ENCODE measurements at places on chromosomes 7 and 10. TPM values are rescaled to one million over a fixed set of nuclear protein-coding genes. Genes with fewer than 3 reads are reported as not detected.

DNA sequence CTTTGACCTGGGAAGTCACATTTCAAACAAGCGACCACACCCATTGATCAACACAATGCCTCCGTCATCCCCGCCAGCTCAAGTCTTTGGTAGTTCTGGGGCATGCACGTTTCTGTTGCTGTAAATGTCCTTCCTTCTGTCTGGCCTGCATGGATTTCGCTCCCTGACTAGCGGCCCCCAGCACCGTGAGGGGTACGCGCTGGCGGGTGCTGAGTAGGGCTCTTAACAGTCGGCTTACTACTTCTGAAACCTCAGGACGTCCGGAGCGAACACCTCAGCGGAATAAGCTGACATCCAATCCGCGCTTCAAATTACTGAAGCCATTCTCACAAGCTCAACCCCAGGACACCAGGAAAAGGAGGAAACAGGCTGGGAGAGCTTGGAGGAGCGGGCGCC, 505 bp downstream of the NUDCD3 start:
- peak; percentile 33 for DNase-seq

GRCh38 chr7:26151953-26152781, at the start of gene NFE2L3:
Gene NFE2L3, plus strand, starts transcription at chr7:26152198. Its CDS starts 301 bp downstream, at chr7:26152499.
- DNase-seq, result peak; percentile 73

- no peak for DNase-seq
Observed at GRCh38 chr10:17657103-17657500, 13.2 kb downstream of the STAM start.

DNA sequence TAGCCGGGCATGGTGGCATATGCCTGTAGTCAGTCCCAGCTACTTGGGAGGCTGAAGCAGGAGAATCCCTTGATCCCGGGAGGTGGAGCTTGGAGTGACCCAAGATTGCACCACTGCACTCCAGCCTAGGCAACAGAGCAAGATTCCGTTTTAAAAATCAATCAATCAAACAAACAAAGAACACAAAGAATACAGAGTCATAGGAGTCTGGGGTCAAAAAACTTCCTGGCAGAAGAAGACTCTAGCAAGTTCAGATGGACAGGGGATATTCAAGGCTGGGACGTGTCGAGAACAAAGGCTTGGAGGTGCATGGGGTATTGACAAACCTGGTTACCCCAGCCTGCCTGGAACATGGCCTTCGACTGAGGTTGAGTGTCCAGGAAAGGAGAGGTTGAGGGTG, 228.8 kb upstream of the AGK start:
- DNase-seq, result no peak

CFAP69 gene
- 8.1 TPM for polyA plus RNA-seq

Data from large intestine (tissue), 12 donors.